ENCODE measurements at places on chromosomes 3 and 15.

- DNase-seq, result no peak
Measured at GRCh38 chr3:7692866-7693265, 808.8 kb upstream of the LMCD1 start.

GRCh38 chr3:64259636-64260035 is 34.4 kb upstream of the PRICKLE2 start:
- DNase-seq, result no peak

- no peak for DNase-seq
Measured at GRCh38 chr3:58576716-58577115, 475 bp downstream of the FAM107A start.

DNA sequence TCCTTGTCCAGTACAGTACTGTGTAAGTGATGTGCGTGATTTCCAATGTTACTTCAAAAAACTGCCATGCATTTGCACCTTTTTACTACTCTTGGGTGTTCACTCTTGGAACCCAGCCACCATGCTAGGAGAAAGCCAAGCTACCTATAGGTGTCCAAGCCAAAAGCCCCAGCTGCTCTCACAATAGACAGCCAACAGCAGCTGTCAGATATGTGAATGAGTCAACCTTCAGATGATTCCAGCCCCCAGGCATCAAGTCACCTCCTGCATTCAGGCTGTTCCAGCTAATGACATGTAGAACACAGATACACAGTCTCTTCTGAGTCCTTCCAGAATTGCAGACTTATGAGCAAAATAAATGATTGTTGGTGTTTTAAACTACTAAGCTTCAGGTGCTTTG is 417.7 kb upstream of the TGFBR2 start:
- no peak for DNase-seq

DNA sequence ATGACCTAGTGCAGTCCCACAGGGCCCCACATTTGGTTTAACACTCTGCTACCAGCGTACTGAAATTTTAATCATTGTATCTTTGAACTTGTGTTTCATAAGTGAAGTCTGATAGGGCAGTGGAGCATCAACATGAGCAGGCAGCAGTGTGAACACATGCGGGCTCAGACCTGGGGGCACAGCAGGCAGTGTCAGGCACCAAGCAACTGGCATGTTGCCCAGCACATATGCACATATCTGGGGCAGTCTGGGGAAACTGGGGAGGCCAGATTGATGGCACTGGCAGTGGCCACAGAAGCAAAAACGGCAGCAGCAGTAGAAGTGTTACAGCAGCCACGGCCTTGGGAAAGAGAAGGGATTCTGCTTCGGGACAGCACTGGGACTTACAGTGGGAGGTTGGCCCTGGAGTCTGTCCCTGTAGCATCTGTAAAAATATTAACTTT is 353.9 kb upstream of the KCNMB2 start:
- no peak for DNase-seq

DNA sequence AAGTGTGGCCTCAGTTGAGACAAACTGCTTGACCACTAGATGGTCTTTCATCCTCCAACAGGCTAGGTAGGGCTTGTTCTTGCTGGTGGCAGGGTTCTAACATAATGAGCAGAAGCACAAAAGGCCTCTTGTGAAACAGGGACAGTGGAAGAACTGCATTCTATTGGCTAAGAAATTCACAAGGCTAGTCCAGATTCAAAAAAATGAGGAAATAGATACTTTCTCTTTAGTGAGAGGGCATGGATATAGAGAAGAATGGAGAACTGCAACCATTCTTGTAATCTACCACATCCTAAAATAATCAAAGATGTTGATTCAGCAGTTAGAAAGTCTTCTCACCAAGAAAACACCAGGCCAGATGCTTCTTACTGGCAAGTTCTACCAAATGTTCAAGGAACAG is 143.7 kb upstream of the LRIG1 start:
- no peak for DNase-seq

DNA sequence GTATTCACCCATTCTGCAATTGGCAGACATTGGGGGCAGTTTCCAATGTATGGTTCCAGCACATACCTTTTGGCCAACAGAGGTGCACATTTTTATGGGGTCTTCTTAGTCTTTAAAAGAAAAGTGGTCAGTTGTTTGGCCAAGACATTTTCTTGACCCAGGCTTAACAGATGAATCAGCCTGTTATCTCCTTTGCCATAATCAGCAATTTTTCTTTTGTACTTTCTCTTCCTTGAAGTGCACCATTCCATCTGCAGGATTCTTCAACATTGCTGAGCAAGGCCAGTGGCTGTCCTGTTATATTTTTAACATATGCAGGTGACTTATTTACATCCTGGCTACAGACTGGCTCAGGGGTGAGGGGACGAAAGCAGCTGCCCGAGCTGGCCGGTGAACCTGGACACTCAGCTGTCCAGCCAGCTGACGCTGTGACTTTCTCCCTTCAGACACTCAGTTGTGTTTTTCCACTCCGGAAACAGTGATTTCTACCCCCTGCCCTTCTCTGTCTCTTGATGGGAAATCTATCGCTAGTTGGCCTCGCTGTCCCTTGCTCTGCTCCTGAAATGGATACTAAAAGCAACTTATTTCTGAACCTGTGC is 96.5 kb upstream of the TNFAIP8L3 start:
- DNase-seq, result no peak

- DNase-seq, result no peak
Measured at GRCh38 chr3:11006986-11007933, 14.7 kb downstream of the SLC6A1 start.

DNA sequence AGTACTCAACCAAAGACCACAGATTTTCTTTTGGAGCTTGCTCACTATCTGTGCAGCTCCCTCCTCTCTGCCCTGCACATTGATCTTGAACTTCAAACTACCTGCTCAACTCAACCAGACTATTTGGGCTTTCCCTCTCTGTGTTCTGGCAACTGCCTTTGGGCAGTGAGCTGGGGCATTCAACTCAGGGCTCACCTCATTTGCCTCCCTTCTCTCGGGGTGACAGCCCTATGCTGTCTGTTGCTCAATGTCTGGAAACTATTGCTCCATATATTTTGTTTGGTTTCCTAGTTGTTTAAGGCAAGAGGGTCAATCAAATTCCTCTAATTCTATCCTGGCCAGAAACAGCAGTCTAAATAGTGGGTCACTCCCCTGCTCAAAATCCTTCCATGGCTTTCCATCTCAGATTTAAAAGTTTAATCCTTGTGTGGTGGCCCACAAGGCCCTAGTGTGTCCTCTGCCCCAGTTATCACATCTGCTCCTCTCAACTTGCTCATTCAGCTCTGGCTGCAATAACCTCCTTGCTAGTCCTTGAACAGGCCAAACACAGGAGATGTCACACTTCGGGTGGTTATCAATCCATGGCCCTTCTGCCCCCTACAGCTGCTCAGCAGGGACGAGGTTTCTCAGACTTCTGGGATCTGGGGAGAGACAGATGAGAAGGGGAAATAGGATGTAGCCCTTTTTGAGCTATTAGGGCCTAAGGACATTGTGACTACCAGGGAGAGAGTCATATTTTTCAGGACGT is 67.8 kb downstream of the SNRK start:
- no peak for DNase-seq

GRCh38 chr15:77181305-77182074 is 110.6 kb upstream of the TSPAN3 start:
- no peak for DNase-seq

- DNase-seq, result no peak
Measured at GRCh38 chr3:178989821-178990220, 81.8 kb downstream of the ZMAT3 start.

DNA sequence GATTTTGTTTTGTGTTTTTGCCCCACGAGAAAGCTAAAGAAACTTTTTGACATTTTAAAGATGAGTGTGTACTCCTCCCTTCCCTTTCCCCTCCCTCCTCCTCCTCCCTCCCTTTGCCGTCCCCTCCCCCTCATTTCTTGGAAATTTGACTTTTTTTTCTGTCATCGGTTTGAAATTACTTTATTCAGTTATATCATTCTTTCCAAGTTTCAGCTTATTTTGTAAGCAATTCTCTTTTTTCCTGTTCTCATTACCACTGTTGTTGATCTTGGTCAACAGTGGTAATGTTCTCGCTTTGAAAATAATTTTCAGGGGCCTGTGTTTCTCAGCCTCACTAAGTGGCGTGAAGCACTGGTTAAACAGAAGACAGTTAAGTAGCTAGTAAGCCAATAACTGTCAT is 178.4 kb downstream of the AKAP13 start:
- DNase-seq, result no peak

GRCh38 chr3:131470377-131470776 is 32.4 kb downstream of the MRPL3 start:
- DNase-seq, result no peak

GRCh38 chr3:196503196-196504076 is at the start of gene RNF168:
Gene RNF168 (minus strand): TSS chr3:196503768. CDS start chr3:196503173, 595 bp downstream.
- DNase-seq, result peak; percentile 87

DNA sequence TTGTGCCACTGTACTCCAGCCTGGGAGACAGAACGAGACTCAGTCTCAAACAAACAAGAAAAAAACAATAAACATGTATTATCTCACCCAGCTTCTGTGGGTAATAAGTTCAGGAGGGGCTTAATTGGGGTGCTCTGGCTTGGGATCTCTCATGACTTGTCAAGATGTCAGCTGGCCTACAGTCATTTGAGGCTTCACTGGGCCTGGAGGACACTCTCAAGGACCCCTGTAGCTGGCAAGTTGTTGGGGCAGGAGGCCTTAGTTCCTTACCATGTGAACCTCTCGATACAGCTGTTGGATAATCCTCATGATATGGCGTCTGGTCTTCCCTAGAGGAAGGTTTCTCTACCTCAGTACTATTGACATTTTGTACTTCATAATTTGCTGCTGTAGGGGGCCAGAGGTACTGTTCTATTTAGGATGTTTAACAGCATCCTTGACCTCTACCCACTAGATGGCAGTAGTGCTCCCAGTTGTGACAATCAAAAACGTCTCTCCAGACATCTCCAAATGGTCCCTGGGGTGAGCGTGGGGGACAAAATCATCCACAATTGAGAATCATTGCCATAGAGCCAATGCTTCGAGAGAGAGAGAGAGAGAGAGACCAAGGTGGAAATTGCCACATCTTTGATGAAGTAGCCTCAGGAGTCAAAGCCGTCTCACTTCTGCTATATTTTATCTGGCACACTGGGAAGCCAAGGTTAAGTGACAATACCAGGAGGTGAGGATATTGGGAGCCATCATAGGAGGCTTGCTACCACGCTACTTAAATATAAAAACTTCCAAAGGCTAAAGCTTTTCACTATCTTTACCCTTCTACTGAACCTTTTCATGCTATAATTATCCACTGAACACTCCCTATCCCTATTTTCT is 23.9 kb upstream of the SLTM start:
- DNase-seq, result peak; percentile 65

GRCh38 chr3:8838234-8838633 is 68.8 kb upstream of the OXTR start:
- DNase-seq, result no peak

DNA sequence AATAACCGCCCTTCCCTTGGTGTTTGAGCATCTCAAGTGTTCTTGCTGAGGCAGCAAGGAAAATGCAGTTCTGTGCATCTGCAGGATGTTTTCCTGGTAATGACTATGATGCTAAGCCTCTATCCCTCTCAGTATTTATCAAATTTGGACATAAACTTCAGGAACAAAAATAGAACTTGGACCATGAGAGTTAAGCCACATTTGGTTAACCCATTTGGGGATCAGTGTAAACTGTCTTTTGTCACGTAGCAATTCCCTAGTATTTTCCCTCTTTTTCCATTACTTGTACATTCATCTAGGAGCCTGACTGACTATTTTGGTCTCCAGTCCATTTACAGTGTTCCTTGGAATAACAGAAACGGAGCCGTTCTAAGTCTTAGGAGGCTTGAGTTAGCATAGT is 250.8 kb downstream of the RBMS3 start:
- no peak for DNase-seq

GRCh38 chr3:167084545-167084944 is 295.6 kb downstream of the ZBBX start:
- DNase-seq, result no peak

DNA sequence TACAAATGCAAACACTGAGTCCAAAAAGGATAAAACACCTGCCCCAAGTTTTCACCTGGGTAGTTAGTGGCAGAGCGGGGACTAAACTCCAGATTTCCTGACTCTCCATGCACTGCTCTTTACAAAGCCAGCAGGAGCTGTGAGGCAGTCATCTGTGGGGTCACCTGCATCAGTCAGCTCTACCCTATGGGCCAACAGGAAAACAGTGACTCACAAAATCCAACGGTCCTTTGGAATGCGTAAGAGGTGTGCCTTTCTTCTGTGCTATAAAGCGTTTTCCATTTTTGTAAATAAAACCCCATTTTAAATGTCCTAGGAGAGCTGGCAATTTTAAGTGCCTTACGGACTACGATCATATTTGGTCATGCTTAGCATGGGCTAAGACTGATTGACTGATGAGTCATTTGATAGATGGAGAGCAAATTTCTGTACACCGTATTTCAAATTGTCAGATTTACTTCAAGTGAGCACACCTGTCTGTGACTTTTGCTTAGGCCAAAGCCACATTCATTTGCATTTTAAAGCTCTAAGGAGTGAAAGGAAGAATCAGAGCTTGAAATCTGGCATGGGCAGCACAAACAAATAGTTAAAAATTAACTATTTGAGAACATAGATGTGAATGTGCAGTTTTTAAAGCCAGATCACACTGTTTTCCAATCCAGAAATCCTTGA is 4.4 kb upstream of the COL8A1 start:
- no peak for DNase-seq

DNA sequence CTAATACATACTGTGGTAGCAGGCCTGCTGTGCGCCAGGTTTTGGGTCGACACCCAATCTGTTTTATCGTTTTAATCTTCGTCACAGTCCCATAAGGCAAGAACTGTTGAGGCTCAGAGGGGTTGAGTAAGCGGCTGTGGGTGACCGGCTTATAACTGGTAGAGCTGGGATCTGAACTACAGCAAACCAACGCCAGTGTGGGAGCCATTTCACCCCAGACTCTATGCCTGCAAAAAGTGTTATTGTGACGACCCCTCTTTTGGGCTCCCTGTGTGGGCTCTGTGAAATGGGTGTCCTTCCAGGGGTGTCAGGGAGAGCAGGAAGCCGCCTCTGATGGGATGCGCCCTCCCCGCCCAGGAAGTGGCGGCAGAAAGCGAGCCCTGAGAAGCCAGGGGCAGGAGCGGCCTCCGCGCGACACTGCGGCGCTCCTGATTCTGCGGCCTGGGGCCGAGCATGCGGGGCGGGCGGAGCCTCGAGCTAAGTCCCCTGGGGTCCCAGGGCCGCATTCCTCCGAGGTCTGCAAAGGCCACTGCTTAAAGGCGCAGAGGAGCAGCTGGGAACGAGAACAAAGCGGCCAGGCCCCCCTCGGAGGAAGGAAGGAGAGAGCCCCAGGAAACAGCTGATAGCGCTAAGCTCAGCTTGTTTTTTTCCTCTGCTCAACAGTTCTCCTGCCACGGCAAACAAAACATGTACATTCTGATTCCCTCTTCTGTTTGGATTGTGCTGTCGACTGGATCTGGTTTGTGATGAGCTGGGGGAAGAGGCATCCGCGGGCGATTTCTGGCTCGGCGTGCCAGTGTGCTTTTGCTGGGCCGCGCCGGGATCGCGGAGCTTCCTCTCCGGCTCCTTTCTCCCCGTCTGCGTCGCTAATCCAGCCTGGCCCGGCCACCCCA is 33.9 kb downstream of the GRK7 start:
- peak; percentile 33 for DNase-seq

- no peak for DNase-seq
Measured at GRCh38 chr3:81485444-81485865, 276.0 kb downstream of the GBE1 start.

GRCh38 chr3:3817865-3818264 is 18.6 kb downstream of the LRRN1 start:
- no peak for DNase-seq

DNA sequence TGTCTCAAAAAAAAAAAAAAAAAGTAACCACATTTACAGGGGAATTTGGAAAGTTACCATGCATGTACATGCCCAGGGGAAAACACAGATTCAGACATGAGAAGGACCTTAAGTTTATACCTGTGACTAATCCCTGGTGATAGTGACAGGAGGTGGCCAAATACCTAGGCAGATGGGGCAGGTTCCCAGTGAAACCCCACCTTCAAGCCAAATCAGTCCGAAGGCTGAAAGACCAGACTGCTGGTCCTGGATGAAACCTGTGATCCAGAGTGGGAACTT is 15.8 kb downstream of the SPCS1 start:
- DNase-seq, result no peak
